ENCODE measurements at places on chromosomes 6 and 20. TPM values are rescaled to one million over a fixed set of nuclear protein-coding genes. Genes with fewer than 3 reads are reported as not detected.
A peak's percentile ranks its signal among the peaks of the same experiment; 100 is the strongest.

DNA sequence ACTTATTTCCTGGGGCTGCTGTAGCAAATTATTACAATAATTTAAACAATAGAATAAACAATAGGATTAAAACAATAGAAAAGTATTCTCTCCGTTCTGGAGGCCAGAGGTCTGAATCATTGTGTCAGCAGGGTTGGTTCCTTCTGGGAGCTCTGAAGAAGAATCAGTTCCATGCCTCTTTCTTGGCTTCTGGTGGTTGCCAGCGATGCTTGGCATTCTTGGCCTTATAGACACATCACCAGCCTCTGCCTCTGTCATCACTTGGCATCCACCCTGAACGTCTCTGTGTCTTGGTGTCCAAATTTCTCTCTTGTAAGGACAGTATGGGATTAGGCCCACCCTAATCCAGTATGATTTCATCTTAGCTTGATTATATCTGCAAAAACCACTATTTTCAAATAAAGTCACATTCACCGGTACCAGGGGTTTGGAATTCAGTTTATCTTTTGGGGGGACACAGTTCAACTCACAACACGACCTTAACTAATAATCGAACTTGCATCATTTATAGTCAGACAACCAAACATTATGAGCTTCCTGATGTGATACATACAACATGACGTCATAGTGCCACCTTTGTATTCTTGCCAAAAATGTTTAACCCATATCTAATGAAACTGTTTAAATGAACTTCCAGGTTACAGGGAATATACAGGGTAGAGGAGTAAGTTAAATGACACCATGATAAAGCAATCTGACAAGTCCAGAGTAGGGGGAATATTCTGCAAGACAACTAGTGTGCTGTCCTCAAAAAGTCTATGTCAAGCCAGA, 84.7 kb upstream of the RNF24 start:
- H3K27me3 ChIP-seq, result no peaks in the 10 kb centered on the region
- H3K36me3 ChIP-seq, result no peaks in the 10 kb centered on the region
- no peak for DNase-seq
- H3K4me3 ChIP-seq, result no peak overlapping the region

GRCh38 chr6:126919947-126920346, 198.5 kb upstream of the RSPO3 start:
- no peaks in the 10 kb centered on the region for H3K4me1 ChIP-seq
- DNase-seq, result no peak
- H3K36me3 ChIP-seq, result no peaks in the 10 kb centered on the region
- no peaks in the 10 kb centered on the region for H3K27me3 ChIP-seq
- H3K27ac ChIP-seq, result no peak overlapping the region

DNA sequence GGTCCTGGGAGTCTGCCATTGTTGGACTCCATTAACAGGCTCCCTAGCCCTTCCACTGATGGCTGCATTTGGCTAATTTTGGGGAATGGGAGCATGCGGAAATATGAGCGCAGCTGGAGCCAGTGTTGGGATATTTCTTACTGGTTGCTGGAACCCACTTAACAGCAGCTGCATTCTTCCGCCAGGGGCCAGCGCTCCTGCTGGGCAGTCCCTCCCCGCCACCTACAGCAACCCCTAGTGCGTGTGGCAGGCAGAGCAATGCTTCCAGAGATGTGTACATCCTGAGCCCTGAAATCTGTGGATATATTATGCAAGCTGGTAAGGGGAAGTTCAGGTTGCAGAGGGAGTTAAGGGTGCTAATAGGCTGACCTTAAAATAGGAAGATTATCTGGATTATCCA, 16.4 kb downstream of the CST8 start:
- no peaks in the 10 kb centered on the region for H3K27me3 ChIP-seq
- no peak overlapping the region for H3K4me3 ChIP-seq
- H3K4me1 ChIP-seq, result no peaks in the 10 kb centered on the region
- no peak overlapping the region for H3K27ac ChIP-seq

GRCh38 chr6:121896363-121896762, 460.9 kb downstream of the GJA1 start:
- no peak for DNase-seq
- H3K4me1 ChIP-seq, result no peaks in the 10 kb centered on the region
- H3K36me3 ChIP-seq, result no peaks in the 10 kb centered on the region
- no peak overlapping the region for H3K27ac ChIP-seq
- H3K4me3 ChIP-seq, result no peak overlapping the region

DNA sequence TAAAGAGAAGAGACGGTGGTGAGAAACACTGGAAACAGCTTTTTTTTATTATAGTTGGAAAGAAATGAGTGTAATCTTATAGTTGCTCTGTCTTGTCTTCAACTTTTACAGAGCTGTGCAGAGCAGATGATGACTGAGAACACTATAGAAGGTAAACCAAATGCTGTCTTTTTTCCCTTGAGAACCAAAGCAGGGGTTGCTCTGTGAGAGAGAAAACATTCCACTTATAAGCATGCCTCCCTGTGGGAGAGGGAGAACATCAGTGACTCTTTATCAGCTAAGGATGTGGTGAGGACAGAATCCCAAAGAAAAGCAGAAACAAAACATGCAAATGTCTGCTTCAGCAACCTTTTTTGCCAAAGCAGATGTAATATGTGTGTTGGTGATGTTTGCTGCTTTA, 179.3 kb upstream of the HDDC2 start:
- H3K36me3 ChIP-seq, result no peaks in the 10 kb centered on the region
- H3K4me3 ChIP-seq, result no peak overlapping the region
- DNase-seq, result no peak

DNA sequence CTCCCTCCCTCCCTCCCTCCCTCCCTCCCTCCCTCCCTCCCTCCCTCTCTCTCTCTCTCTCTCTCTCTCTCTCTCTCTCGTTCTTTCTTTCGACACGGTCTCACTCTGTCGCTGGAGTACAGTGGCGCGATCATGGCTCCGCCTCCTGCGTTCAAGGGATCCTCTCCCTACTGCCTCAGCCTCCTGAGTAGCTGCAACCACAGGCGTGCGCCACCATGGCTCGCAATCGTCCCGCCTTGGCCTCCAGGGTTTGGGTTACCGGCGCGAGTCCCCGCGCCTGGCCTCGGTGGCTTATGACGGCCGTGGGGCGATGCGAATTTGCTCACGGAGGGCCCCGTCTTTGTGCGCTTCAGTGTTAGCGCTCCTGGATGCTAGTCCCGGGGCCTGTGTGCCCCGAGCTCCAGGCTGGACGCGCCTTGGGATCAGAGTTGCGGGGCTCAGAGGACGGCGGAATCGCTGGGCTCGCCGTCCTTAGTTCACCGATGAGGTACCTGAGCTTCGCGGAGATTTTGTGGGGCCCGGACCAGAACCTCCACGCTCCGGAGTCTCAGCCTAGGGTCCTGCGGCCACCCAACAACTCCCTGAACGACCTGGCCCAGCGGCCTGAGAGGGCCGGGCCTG, 45.2 kb downstream of the MCUR1 start:
- DNase-seq, result no peak
- no peaks in the 10 kb centered on the region for H3K27me3 ChIP-seq
- no peaks in the 10 kb centered on the region for H3K36me3 ChIP-seq
- no peak overlapping the region for H3K27ac ChIP-seq
- H3K4me3 ChIP-seq, result no peak overlapping the region

- H3K4me3 ChIP-seq, result no peak overlapping the region
- H3K36me3 ChIP-seq, result no peaks in the 10 kb centered on the region
- H3K4me1 ChIP-seq, result no peaks in the 10 kb centered on the region
- H3K27me3 ChIP-seq, result no peaks in the 10 kb centered on the region
These were observed 83.4 kb downstream of the NOL4L start for GRCh38 chr20:32501709-32502108.

- H3K4me1 ChIP-seq, result no peaks in the 10 kb centered on the region
- DNase-seq, result no peak
- peaks cover 79% of the 10 kb centered on the region for H3K36me3 ChIP-seq
- no peak overlapping the region for H3K27ac ChIP-seq
These were observed 7.3 kb downstream of the ECI2 start for GRCh38 chr6:4128072-4128471.

DNA sequence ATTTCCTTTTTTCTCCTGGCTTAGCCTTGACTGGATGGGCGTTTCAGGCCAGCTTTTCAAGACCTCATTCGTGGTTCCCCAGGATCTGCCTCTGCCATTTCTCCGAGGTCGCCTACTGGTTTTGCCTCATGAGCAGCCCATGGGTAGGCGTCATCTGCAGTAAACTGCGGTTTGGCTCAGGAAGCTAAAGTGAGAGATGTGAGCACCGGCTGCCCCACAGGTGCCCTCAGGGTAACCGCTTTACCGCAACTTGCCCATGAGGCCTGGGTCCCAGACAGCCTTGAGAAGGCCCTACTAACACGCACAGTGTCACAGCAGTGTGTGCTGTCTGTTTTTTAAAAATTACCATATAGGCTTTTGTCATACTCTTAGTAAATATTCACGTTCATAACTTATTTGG, 53.4 kb upstream of the TBXT start:
- H3K27me3 ChIP-seq, result no peaks in the 10 kb centered on the region
- no peaks in the 10 kb centered on the region for H3K4me1 ChIP-seq
- H3K27ac ChIP-seq, result no peak overlapping the region
- no peaks in the 10 kb centered on the region for H3K36me3 ChIP-seq
- no peak overlapping the region for H3K4me3 ChIP-seq

GRCh38 chr6:6875818-6876470, 231.8 kb upstream of the RREB1 start:
- H3K27me3 ChIP-seq, result no peaks in the 10 kb centered on the region
- H3K4me3 ChIP-seq, result no peak overlapping the region
- H3K27ac ChIP-seq, result no peak overlapping the region
- H3K4me1 ChIP-seq, result no peaks in the 10 kb centered on the region
- no peak for DNase-seq

- no peaks in the 10 kb centered on the region for H3K4me1 ChIP-seq
- H3K27ac ChIP-seq, result no peak overlapping the region
These were observed 25.1 kb upstream of the AVP start for GRCh38 chr20:3109350-3110302.

GRCh38 chr6:63530991-63531390, 41.3 kb upstream of the LOC128125822 start:
- no peak overlapping the region for H3K4me3 ChIP-seq
- no peaks in the 10 kb centered on the region for H3K4me1 ChIP-seq
- H3K27me3 ChIP-seq, result no peaks in the 10 kb centered on the region

- H3K27me3 ChIP-seq, result no peaks in the 10 kb centered on the region
- no peak overlapping the region for H3K4me3 ChIP-seq
- no peak for DNase-seq
- H3K4me1 ChIP-seq, result peaks cover 3% of the 10 kb centered on the region
- peak overlapping the region; percentile 19 for H3K27ac ChIP-seq
These were observed 88.2 kb upstream of the NAA20 start for GRCh38 chr20:19929012-19929360.

GRCh38 chr6:99114769-99115406, 167.1 kb upstream of the FBXL4 start:
- no peak for DNase-seq
- no peaks in the 10 kb centered on the region for H3K4me1 ChIP-seq
- no peak overlapping the region for H3K27ac ChIP-seq
- no peak overlapping the region for H3K4me3 ChIP-seq
- no peaks in the 10 kb centered on the region for H3K27me3 ChIP-seq

GRCh38 chr6:168726312-168726856, 285.4 kb downstream of the SMOC2 start:
- no peaks in the 10 kb centered on the region for H3K27me3 ChIP-seq
- H3K27ac ChIP-seq, result no peak overlapping the region
- no peak overlapping the region for H3K4me3 ChIP-seq
- no peak for DNase-seq
- no peaks in the 10 kb centered on the region for H3K4me1 ChIP-seq

- H3K27ac ChIP-seq, result no peak overlapping the region
- no peaks in the 10 kb centered on the region for H3K4me1 ChIP-seq
- no peak for DNase-seq
- H3K4me3 ChIP-seq, result no peak overlapping the region
These were observed 29.4 kb downstream of the COL20A1 start for GRCh38 chr20:63322146-63322932.

- no peak for DNase-seq
- H3K27me3 ChIP-seq, result no peaks in the 10 kb centered on the region
- no peak overlapping the region for H3K4me3 ChIP-seq
- H3K4me1 ChIP-seq, result no peaks in the 10 kb centered on the region
- no peak overlapping the region for H3K27ac ChIP-seq
These were observed 3.0 kb upstream of the DDX43 start for GRCh38 chr6:73391675-73392074.

DNA sequence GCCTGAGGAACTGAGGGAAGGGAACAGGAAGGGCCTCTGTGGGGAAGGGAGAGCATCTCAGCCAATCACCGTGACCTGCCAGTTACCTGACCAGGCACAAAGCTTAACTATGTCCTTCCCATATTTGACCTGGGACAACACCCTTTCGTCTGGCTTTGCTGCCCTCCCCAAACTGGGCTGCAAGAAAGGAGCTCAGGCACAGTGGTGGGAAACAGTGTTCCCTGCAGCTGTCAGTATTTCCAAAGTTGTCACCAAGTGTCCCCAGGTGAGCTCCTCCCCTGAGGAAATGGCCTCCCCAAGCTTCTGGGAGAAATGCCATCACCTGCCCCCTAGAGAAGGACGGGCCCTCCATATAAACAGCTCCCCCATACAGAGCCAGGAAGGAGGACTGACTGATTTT, 17.9 kb downstream of the NCR2 start:
- H3K4me3 ChIP-seq, result no peak overlapping the region
- no peaks in the 10 kb centered on the region for H3K4me1 ChIP-seq
- no peak overlapping the region for H3K27ac ChIP-seq
- H3K27me3 ChIP-seq, result no peaks in the 10 kb centered on the region

DNA sequence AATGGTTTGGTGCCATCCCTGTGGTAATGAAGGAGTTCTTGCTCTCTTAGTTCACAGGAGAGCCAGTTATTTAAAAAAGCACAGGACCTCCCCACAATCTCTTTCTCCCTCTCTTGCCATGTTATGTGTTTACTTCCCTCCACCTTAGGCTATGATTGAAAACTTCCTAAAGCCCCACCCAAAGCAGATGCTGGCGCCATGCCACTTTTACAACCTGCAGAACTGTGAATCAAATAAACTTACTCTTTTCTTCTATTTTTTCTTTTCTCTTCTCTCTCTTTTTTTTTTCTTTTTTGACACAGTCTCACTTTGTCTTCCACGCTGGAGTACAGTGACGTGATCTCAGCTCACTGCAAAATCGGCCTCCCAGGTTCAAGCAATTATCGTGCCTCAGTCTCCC, 508.4 kb upstream of the EPHA7 start:
- no peak overlapping the region for H3K4me3 ChIP-seq
- no peak overlapping the region for H3K27ac ChIP-seq
- no peaks in the 10 kb centered on the region for H3K4me1 ChIP-seq
- DNase-seq, result no peak

Gene TFAP2A
- 0.21 TPM for total RNA-seq

Gene DDO
- 0.32 TPM for total RNA-seq

Gene BNIP5
- total RNA-seq, result not detected

Gene PKIB
- not detected for total RNA-seq

Gene KIAA1586
- total RNA-seq, result 2.0 TPM

Gene ANGPT4
- 5.7 TPM for total RNA-seq
